ENCODE measurements at places on chromosomes 3 and 15. TPM values are rescaled to one million over a fixed set of nuclear protein-coding genes. Genes with fewer than 3 reads are reported as not detected.
A peak's percentile ranks its signal among the peaks of the same experiment; 100 is the strongest.

GRCh38 chr3:187964760-187965159 lies 189.2 kb upstream of the LPP start:
- H3K27ac ChIP-seq: no peak overlapping the region
- H3K27me3 ChIP-seq: no peaks in the 10 kb centered on the region
- no peak overlapping the region for H3K4me3 ChIP-seq
- H3K4me1 ChIP-seq: no peaks in the 10 kb centered on the region

DNA sequence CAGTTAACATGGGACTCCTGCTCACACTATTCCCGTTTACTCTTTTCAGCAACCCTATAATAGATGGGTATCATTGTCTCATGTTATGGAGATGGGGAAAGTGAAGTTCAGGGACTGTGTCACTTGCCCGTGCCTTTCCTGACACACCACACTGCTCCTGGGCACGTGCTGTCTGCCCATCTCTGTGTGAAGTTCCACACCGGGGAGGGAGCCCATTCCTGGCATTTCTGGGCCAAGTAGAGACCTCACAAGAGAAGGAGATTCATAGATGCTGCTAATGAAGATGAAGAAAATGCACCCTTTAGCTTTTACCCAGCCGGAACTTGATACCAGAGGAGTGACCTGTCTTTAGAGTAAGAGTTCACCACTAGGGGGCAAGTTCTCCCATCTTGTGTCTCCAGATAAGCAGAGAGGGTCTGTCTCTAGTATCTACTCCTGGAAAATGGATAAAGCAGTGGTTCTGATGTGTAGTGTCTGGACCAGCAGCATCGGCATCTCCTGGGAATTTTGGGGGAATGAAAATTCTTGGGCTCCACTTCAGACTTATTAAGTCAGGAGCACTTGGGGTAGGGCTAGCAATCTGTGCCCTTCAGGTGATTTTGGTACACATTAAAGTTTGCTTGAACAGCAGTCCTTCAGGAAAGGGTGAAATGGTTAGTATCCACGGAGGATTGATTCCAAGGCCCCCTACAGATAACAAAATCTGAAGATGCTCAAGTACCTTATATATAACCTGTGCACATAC lies 2.0 kb upstream of the TOPBP1 start:
- H3K4me3 ChIP-seq: no peak overlapping the region
- no peaks in the 10 kb centered on the region for H3K4me1 ChIP-seq
- DNase-seq: no peak
- H3K27me3 ChIP-seq: no peaks in the 10 kb centered on the region

GRCh38 chr3:64992530-64993285 lies 304.9 kb upstream of the ADAMTS9 start:
- H3K27ac ChIP-seq: no peak overlapping the region
- H3K36me3 ChIP-seq: no peaks in the 10 kb centered on the region
- H3K4me1 ChIP-seq: peaks cover 2% of the 10 kb centered on the region
- no peak for DNase-seq
- no peaks in the 10 kb centered on the region for H3K27me3 ChIP-seq
- no peak overlapping the region for H3K4me3 ChIP-seq

- no peaks in the 10 kb centered on the region for H3K36me3 ChIP-seq
- H3K27ac ChIP-seq: peak overlapping the region; percentile 84
- DNase-seq: no peak
- peaks cover 12% of the 10 kb centered on the region for H3K4me1 ChIP-seq
- H3K27me3 ChIP-seq: no peaks in the 10 kb centered on the region
- peak overlapping the region; percentile 26 for H3K4me3 ChIP-seq
Measured at GRCh38 chr15:63523306-63523990, 19.1 kb downstream of the USP3 start.

DNA sequence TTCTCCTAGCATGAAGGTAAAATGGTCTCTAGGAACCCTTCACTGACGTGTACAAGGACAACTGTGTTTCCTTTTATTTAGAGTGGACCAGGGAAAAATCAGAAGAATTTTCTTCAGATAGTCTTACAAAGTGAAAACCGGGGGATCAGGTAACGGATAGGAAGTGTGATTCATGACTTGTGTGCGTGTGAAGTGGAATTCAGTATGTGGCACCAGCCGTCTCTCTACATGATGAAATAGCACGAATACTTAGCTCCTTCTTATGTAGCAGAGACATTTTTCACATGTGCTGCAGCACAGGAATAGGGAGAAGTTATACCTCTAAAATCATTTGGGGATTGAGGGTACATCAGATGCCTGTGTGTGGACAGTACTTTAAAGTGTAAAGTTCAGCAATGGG lies 159.2 kb downstream of the MEX3B start:
- H3K4me3 ChIP-seq: no peak overlapping the region
- DNase-seq: no peak
- H3K27ac ChIP-seq: no peak overlapping the region

DNA sequence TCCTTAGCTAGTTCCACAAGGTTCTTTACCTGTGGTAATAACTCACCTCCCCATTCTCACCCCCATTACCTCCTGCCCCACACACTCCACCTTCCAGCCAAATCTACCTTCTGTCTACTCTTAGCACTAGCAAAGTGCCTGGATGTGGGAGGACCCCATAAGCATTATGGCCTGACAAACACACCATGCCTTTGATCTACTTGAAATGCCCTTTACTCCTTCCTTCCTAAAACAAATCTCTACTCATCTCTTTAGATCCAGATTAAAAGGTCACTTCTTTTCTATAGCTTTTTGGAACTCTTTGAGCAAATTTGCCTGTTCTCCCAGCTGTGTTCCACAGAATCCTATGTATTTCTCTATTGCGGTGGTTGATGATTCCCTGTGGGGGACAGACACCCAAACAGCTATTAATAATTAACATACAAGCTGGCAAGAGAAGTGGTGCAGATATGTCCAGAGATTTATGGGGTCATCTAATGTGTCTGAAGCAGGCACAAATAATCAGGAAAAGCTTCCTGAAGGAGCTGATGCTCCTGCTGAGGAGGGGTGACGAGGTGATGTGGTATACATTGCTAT lies 34.0 kb downstream of the DGKG start:
- no peaks in the 10 kb centered on the region for H3K4me1 ChIP-seq
- H3K4me3 ChIP-seq: no peak overlapping the region
- no peak for DNase-seq
- no peaks in the 10 kb centered on the region for H3K27me3 ChIP-seq
- H3K36me3 ChIP-seq: no peaks in the 10 kb centered on the region

- no peaks in the 10 kb centered on the region for H3K4me1 ChIP-seq
- H3K27ac ChIP-seq: no peak overlapping the region
Measured at GRCh38 chr3:46186471-46187340, 21.4 kb downstream of the CCR1 start.

- H3K36me3 ChIP-seq: no peaks in the 10 kb centered on the region
- peak overlapping the region; percentile 65 for H3K27ac ChIP-seq
- no peak overlapping the region for H3K4me3 ChIP-seq
- DNase-seq: peak; percentile 98
- no peaks in the 10 kb centered on the region for H3K27me3 ChIP-seq
- H3K4me1 ChIP-seq: peaks cover 6% of the 10 kb centered on the region
Measured at GRCh38 chr15:75661100-75661755, 13.5 kb downstream of the SNX33 start.

- H3K27ac ChIP-seq: no peak overlapping the region
- H3K27me3 ChIP-seq: no peaks in the 10 kb centered on the region
- no peaks in the 10 kb centered on the region for H3K36me3 ChIP-seq
- H3K4me3 ChIP-seq: no peak overlapping the region
- no peaks in the 10 kb centered on the region for H3K4me1 ChIP-seq
Measured at GRCh38 chr3:14539384-14539741, 779 bp downstream of the GRIP2 start.

- no peak overlapping the region for H3K4me3 ChIP-seq
- no peaks in the 10 kb centered on the region for H3K27me3 ChIP-seq
- H3K4me1 ChIP-seq: no peaks in the 10 kb centered on the region
- DNase-seq: no peak
- no peaks in the 10 kb centered on the region for H3K36me3 ChIP-seq
Measured at GRCh38 chr3:42336103-42336502, 70.1 kb upstream of the CCK start.

GRCh38 chr3:46120983-46121382 lies 87.1 kb downstream of the CCR1 start:
- no peak overlapping the region for H3K27ac ChIP-seq
- no peaks in the 10 kb centered on the region for H3K27me3 ChIP-seq
- no peaks in the 10 kb centered on the region for H3K36me3 ChIP-seq
- no peak overlapping the region for H3K4me3 ChIP-seq

DNA sequence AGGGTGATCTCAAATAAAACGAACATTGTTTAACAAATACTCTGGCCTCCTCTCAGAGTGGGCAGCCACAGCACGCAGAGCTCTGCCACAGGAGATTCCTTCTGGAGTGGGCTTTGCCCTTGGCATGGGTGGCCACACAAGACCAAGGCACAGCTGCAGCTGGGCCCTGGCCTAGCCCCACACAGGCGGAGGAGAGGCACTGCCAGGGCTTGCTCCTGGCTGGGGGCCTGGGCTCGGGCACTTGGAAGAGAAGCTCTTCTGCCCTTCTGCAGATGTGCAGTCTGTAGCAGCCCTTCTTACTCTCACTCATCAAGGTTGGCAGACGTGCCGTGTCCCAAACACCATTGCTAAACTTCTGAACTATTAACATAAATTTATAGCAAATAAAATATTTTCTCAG lies 67.2 kb downstream of the CRTC3 start:
- H3K27me3 ChIP-seq: no peaks in the 10 kb centered on the region
- H3K27ac ChIP-seq: peak overlapping the region; percentile 43
- no peak for DNase-seq
- no peak overlapping the region for H3K4me3 ChIP-seq
- no peaks in the 10 kb centered on the region for H3K36me3 ChIP-seq

DNA sequence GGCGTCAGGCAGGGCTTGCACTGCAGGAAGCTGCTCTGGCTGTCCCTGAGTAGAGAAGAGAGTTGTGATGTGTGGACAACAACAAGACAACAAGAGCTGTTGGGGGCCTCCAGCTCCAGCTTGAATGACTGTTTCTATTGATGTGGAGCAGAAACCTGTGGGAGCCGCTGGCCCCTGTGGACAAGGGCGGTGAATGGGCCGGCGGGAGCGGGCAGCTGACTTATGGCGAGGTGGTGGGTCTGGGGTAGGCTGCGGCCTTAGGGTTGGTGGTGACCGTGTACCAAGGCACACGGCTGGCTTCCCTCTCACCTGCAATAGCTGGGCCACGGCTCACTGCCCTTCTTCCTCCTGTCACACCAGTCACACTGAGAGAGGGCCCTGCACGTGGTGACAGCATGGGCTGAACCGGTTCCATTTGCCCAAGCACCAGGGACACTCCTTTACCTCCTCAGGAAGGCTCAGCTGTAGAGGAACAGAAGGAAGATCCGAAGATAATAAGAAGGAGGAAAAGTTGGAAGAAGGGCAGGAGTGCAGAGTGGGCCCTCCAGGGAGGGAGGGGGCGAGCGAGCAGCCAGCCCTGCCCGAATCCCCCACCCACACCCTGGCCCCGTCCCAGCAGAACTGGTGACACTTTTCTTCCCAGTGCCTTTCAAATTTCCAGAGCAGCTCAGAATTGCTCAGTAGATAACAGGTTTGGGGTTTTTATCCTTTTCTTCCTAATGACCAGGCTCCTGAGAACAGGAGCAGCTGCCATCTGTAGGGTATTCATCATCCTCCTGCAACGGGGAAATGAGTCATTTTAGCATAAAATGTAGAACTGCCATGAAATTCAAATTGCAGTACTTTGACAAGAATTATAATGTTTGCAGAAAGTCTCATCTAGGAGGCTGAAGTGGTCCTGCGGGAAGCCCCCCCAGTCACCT lies 136.9 kb downstream of the TJP1 start:
- H3K27ac ChIP-seq: no peak overlapping the region
- no peak overlapping the region for H3K4me3 ChIP-seq
- DNase-seq: no peak
- H3K27me3 ChIP-seq: no peaks in the 10 kb centered on the region
- H3K36me3 ChIP-seq: no peaks in the 10 kb centered on the region

The GOLGA8J gene
- not detected for total RNA-seq

The PPCDC gene
- total RNA-seq: 8.2 TPM

The FGF7 gene
- 126 TPM for total RNA-seq

The PARP15 gene
- total RNA-seq: 7.3 TPM

The ST8SIA2 gene
- not detected for total RNA-seq

The LRRC49 gene
- total RNA-seq: 11.0 TPM

Measured in aorta (tissue), 5 donors.